ENCODE measurements at places on chromosomes 4 and X. TPM values are rescaled to one million over a fixed set of nuclear protein-coding genes. Genes with fewer than 3 reads are reported as not detected.

- no peak for DNase-seq
- no peak overlapping the region for H3K4me3 ChIP-seq
- no peak overlapping the region for H3K27ac ChIP-seq
Measured at GRCh38 chr4:98319021-98319420, 57.8 kb downstream of the RAP1GDS1 start.

- no peak for DNase-seq
- no peak overlapping the region for H3K27ac ChIP-seq
- no peaks in the 10 kb centered on the region for H3K4me1 ChIP-seq
- no peak overlapping the region for H3K4me3 ChIP-seq
- peaks cover 64% of the 10 kb centered on the region for H3K36me3 ChIP-seq
Measured at GRCh38 chr4:4302416-4302815, 12.4 kb downstream of the ZBTB49 start.

GYPB gene
- not detected for total RNA-seq

RP2 gene
- total RNA-seq: 16.8 TPM

SPINK2 gene
- not detected for total RNA-seq

DNA sequence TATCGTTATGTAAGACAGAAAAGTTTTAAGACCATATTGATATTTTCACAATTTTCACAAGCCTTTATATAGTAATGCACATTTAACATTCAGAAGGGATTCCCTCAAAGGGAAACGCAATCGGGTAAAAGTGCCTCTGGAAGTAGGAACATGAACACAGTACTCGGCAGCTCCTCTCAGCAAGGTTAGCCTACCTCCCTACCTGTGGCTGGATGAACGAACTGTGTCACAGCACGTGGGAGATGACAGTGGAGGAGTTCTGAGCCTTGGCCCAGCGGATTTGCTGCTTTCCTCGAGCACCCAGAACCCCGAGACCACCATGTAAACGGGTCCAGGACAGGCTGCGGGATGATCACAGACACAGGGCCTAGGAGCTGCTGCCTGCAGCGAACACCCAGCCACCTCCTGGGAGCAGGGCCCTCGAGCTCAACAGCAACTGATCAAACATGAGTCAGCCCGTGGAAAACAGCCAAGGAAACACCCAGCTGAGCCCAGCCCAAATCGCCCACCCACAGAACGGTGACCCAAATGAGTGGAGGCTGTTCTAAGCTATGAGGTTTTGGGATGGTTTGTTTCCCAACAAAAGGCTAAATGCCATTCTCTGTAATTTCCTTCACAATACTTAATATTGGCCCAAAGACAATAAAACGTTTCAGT is 30.4 kb downstream of the FAT1 start:
- no peaks in the 10 kb centered on the region for H3K36me3 ChIP-seq
- no peak overlapping the region for H3K4me3 ChIP-seq
- peak; percentile 58 for DNase-seq
- H3K4me1 ChIP-seq: peaks cover 17% of the 10 kb centered on the region
- H3K27ac ChIP-seq: peak overlapping the region; percentile 7

GRCh38 chrX:76977452-76977851 is 469.7 kb upstream of the FGF16 start:
- no peak overlapping the region for H3K27ac ChIP-seq
- H3K4me1 ChIP-seq: no peaks in the 10 kb centered on the region
- no peaks in the 10 kb centered on the region for H3K27me3 ChIP-seq
- no peak overlapping the region for H3K4me3 ChIP-seq
- H3K36me3 ChIP-seq: no peaks in the 10 kb centered on the region

DNA sequence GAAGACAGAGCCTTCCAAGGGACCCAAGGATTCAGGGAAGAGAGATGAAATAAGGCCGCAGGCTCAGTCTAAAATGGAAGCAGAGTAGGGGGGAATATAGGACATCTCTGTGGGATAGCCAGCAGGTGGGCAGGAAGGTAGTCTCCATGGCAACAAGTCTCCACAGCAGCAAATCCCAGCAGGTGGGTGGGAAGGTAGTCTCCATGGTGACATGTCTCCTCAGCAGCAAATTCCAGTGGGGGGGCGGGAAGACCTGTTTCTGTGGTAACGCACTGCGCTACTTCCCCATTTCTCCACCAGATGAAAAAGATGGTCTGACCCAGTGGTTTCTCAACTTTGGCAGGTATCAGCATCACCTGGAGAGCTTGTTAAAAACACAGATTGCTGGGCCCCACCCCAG is 18.3 kb downstream of the NLGN3 start:
- H3K4me1 ChIP-seq: no peaks in the 10 kb centered on the region
- no peak for DNase-seq
- no peaks in the 10 kb centered on the region for H3K36me3 ChIP-seq
- no peak overlapping the region for H3K27ac ChIP-seq

- DNase-seq: no peak
- no peaks in the 10 kb centered on the region for H3K27me3 ChIP-seq
- no peak overlapping the region for H3K27ac ChIP-seq
- H3K36me3 ChIP-seq: no peaks in the 10 kb centered on the region
Measured at GRCh38 chr4:6681191-6681590, 12.5 kb upstream of the S100P start.

AFP gene
- total RNA-seq: not detected

DNA sequence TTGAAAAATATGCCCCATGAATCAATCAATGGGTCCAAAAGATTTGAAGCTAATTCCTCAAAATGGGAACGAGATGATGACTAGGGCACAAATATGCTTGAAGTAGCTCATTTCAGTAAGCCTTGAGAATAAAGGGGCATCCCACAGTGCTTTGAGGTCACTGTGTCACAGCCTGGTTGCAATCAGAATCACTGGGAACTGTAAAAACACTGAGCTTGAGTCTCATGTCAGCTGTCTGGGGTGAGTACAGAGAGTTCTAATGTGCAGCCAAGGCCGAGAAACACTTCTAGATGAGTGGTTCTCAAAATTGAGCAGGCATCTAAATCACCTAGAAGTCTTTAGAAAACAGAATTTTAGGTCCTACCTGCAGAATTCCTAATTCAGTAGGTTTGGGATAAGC is 120.5 kb upstream of the EGFL6 start:
- H3K4me3 ChIP-seq: no peak overlapping the region
- no peak for DNase-seq

- no peaks in the 10 kb centered on the region for H3K36me3 ChIP-seq
- no peaks in the 10 kb centered on the region for H3K4me1 ChIP-seq
- H3K27me3 ChIP-seq: no peaks in the 10 kb centered on the region
- DNase-seq: no peak
- H3K27ac ChIP-seq: no peak overlapping the region
Measured at GRCh38 chr4:114562176-114562904, 36.3 kb upstream of the UGT8 start.

- H3K27ac ChIP-seq: no peak overlapping the region
- H3K27me3 ChIP-seq: no peaks in the 10 kb centered on the region
- H3K4me3 ChIP-seq: no peak overlapping the region
- H3K4me1 ChIP-seq: peaks cover 20% of the 10 kb centered on the region
Measured at GRCh38 chrX:44957848-44958247, 84.9 kb downstream of the KDM6A start.

CT55 gene
- not detected for total RNA-seq

GRCh38 chr4:168849997-168850396 is 160.1 kb downstream of the CBR4 start:
- H3K4me3 ChIP-seq: no peak overlapping the region
- H3K36me3 ChIP-seq: no peaks in the 10 kb centered on the region
- DNase-seq: no peak
- H3K4me1 ChIP-seq: peaks cover 59% of the 10 kb centered on the region
- no peaks in the 10 kb centered on the region for H3K27me3 ChIP-seq
- peak overlapping the region; percentile 19 for H3K27ac ChIP-seq

- H3K27ac ChIP-seq: no peak overlapping the region
- no peaks in the 10 kb centered on the region for H3K4me1 ChIP-seq
- no peak overlapping the region for H3K4me3 ChIP-seq
- no peaks in the 10 kb centered on the region for H3K36me3 ChIP-seq
- no peak for DNase-seq
Measured at GRCh38 chr4:113943863-113944262, 35.6 kb downstream of the ARSJ start.

DNA sequence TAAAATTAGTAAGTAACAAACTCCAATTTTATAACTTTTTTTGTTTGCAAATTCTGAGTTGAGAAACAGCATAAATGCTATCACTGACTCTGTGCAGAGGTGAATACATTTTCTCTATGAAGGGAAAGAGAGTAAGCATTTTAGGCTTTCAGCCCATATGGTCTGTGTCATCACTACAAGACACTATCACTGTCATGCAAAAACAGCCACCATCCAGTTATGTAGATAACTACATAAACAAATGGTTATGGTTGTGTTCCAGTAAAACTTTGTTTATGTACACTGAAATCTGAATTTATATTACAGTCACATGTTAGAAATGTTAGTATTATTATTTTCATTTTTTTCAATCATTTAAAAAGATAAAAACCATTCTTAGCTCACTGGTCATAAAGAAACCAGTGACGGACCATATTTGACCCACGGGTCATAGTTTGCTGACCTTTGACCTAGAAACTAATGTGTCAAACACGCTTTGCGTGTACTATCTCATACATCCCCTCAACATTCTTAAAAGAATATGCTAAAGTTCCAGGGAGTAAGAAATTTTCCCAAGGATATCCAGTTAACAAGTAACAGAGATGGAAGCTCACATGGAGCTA is 29.1 kb downstream of the RASGEF1B start:
- no peak overlapping the region for H3K4me3 ChIP-seq
- H3K4me1 ChIP-seq: no peaks in the 10 kb centered on the region
- DNase-seq: no peak

- no peaks in the 10 kb centered on the region for H3K27me3 ChIP-seq
- no peak overlapping the region for H3K27ac ChIP-seq
- no peak for DNase-seq
- no peak overlapping the region for H3K4me3 ChIP-seq
- H3K4me1 ChIP-seq: no peaks in the 10 kb centered on the region
- H3K36me3 ChIP-seq: no peaks in the 10 kb centered on the region
Measured at GRCh38 chr4:33737726-33738125, 2506.6 kb downstream of the ARAP2 start.
